ENCODE measurements at places on chromosomes 2 and 18. TPM values are rescaled to one million over a fixed set of nuclear protein-coding genes. Genes with fewer than 3 reads are reported as not detected.

ESCO1 gene
- 12.9 TPM for total RNA-seq

RSAD2 gene
- total RNA-seq, result 0.43 TPM

TRABD2A gene
- total RNA-seq, result 1.8 TPM

KCNK3 gene
- 0.29 TPM for total RNA-seq

INHBB gene
- not detected for total RNA-seq

ANO7 gene
- 0.22 TPM for total RNA-seq

RAB12 gene
- total RNA-seq, result 42.2 TPM

All from placental pericyte (primary cell).